ENCODE measurements at places on chromosomes 11 and 22.

DNA sequence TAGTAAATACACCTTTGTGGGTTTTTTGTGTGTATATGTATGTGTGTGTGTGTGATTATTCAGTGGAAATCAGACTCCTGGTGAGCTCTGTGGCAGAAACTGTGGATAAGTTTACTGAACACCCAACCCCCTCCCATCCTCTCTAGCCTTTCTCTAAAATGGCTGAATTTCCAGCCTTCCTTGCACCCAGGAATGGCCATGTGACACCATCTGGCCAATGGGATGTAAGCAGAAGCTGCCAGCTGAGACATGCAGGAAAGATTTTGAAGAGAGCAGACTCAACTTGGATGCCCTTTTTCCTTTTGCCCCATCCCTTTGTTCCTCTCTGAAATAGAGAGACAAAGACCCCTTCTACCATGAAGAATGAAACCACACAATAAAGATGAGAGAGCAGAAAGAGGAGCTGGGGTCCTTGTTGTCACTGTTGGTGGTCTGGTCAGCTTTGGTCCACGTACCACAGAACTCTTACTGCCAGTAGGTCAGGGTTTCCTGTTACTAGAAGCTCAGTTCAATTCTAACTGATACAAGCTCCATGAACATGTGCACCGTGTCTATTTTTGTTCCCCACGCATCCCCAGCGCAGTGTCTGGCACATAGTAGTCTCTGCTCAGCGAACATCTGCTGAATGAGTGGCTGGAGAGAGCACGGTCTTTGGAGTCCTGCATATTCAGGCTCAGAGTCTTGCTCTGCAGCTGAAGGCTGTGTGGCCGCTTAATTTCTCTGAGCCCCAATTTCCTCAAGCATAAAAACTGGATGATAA is 57.5 kb downstream of the SEZ6L start:
- no peak for DNase-seq

DNA sequence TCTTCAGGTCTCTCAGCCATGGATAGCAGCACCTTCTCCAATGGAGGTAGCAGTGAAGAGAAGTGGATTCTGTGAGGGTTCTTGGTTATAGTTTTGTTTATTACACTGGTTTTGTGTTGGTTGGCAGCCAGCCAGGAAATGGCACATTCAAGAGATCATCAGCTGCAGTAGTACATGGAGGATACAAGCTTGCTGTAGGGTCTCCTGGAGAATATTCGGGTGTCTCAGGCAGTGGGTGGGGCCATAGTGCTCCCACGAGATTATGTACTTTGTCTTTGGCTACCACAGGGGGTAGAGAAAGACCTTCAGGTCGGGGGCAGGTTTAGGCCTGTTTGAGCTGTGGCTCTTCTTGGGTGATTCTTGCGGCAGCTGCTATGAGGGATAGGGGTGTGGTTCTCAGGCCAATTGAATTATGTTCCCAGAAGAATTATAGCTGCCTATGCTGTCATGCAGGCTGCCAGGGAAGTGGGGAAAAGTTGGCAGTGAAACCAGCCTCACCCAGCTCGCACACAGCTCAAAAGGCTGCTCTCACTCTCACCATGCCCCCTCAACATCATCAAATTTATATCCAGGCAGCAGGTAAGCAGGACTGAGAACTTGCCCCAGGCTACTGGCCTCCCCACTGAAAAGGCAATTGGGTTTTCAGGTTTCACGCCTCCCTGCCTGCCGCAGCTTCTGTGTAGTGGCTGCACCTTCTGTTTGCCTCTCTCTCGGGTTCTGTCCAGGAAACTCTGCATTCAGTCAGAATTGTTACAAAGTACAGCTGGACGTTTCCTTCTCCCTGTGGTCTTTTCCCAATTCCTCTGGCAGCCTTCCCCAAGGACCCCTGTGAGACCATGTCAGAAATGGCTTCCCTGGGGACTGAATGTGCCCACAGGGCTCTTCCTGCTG is 435.5 kb downstream of the LUZP2 start:
- DNase-seq = no peak

DNA sequence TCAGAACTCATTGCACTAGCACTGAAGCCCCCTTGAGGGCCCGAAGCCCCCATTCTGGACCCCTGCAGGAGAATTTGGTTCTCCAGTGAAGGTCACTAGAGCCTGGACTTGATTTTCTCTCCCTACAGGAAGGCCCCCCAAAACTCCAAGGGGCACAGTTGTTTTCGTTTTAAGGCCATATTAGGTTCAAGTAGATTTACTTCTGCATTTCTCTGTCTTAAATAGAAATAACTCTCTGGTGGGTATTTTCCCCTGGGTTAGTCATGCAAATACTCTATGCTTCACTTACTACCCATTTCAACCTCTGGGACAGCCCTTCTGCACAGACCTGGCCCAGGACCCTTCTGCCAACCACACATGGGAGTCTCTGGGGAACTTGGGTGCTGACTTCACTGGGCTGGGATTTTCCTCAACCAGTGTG is 41.6 kb downstream of the WEE1 start:
- DNase-seq = no peak

GRCh38 chr11:14713496-14714244 is 70.1 kb downstream of the PDE3B start:
- no peak for DNase-seq

- no peak for DNase-seq
Measured at GRCh38 chr11:134142536-134142935, 73.7 kb downstream of the JAM3 start.
